ENCODE measurements at places on chromosomes 2 and 18.

- no peak for DNase-seq
Observed at GRCh38 chr18:51150113-51150700, 47.3 kb downstream of the MEX3C start.

DNA sequence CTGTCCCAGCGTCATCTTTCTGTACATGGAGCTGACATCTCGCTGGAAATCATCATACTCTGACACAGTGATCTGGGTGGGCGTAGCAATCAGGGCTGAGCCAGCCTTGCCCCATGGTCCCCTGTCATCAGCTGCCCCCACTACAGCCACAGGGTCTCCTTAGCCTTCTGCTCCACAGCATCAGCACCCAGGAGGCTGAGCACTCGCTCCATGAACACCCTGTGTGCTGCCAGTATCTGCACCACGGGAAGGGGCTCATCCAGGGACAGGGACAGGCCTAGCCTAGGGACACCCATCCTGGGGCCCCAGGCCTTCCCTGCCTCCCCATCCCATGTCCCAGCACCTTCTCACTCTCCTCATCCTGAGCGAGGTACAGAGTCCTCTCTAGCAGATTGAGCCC lies 11.4 kb downstream of the ALPG start:
- no peak for DNase-seq

GRCh38 chr18:6751222-6751621 lies 21.7 kb downstream of the ARHGAP28 start:
- no peak for DNase-seq

DNA sequence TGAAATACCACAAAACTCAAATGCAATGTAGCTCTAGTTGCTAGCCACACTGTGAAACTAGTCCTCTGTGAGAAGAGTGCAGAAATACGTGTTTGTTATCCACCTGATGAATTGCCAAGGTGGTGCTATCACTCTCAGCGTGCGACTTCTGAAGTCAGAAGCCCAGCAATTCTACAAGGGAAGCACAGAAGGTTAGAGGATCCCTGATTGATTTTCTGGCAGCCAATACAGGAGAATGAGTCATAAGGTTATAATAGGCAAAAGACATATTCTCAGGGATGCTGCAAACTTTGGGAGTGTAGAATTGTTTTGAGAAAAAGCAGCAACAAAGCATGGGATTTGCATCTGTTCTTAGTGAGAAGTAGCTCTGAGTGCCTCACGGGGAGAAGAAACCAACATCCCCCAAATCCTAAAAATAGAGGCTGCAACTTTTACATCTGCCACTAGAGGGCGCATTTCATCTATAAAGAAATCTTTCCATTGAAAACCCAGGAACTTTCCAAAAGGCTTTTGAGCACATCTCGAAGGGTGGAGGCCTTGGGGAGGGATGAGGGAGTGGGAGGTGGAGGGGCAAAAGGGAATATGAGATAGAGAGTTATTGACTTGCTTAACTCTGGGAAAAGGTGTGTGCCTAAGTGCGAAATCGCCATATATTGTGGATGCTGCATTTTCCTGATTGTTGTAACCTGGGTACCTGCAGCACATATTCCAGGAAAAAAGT lies 78.0 kb downstream of the TMEM182 start:
- peak; percentile 8 for DNase-seq

- no peak for DNase-seq
Observed at GRCh38 chr18:67726882-67727281, 210.4 kb upstream of the DSEL start.

Measured in activated T-cell treated with anti-CD3 and anti-CD28 coated beads for 1 hour (primary cell).